ENCODE measurements at places on chromosomes 7 and 10. TPM values are rescaled to one million over a fixed set of nuclear protein-coding genes. Genes with fewer than 3 reads are reported as not detected.

ZNF488 gene
- total RNA-seq, result 0.12 TPM

AZGP1 gene
- total RNA-seq, result 0.63 TPM

- DNase-seq, result no peak
Measured at GRCh38 chr7:149635561-149636329, 137.6 kb downstream of the ZNF467 start.

GTF2IRD1 gene
- total RNA-seq, result 10.3 TPM

DNA sequence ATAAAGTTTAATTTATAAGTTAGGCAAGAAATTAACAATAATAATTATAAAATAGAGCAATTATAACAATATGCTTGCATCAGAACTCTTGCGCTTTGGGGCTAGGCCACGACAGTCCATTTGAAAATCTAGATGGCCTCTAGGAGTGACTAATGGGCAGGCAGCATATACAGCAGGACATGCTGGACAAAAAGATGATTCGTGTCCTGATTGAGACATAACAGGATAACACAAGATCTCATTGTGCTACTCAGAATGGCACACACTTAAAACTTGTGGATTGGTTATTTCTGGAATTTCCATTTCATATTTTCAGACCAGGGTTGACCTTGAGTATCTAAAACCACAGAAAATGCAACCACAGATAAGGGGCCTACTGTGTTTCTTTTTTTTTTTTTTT lies 27.5 kb downstream of the CTNNA3 start:
- no peak for DNase-seq

GARIN1A gene
- total RNA-seq, result 6.1 TPM

- DNase-seq, result peak; percentile 75
Measured at GRCh38 chr7:151017953-151018420, 6.3 kb downstream of the ATG9B start.

PSTK gene
- 2.0 TPM for total RNA-seq

- DNase-seq, result no peak
Measured at GRCh38 chr7:22969010-22969431, 44.9 kb downstream of the HYCC1 start.

DNA sequence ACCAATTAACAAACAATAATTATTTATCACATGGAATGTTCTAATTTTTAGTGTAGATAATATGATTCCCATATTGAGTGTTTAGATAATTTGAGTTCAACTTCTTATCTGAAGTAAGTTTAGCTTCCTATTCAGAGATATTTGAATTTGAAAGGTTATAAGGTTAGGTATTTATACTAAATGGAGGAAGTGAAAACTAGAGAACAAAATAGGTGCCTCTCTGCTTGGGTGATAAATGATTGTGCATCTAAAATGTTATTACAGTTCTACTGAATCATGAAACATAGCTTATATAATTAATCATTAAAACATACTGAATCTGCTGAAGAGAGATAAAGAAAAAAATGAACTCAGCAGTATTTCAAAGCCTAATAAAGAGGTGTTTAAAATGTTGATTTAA lies 1174.3 kb downstream of the XPNPEP1 start:
- DNase-seq, result no peak
